ENCODE measurements at places on chromosomes 7 and 10.

DNA sequence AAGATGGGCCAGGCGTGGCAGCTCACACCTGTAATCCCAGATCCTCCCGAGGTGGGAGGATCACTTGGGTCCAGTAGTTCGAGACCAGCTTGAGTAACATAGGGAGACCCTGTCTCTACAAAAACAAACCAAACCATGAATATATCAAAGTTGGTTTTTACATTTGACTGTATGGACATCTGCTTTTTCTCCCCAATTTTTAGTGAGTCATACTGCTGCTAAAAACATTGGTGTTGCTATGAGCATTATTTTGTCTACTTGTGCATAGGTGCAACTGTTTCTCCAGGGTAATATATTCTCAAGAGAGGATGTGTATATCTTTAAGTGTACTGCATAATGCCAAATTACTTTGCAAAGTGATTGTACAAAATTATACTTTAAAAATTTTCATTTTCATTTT, 769 bp upstream of the TMEM248 start:
- DNase-seq, result no peak

DNA sequence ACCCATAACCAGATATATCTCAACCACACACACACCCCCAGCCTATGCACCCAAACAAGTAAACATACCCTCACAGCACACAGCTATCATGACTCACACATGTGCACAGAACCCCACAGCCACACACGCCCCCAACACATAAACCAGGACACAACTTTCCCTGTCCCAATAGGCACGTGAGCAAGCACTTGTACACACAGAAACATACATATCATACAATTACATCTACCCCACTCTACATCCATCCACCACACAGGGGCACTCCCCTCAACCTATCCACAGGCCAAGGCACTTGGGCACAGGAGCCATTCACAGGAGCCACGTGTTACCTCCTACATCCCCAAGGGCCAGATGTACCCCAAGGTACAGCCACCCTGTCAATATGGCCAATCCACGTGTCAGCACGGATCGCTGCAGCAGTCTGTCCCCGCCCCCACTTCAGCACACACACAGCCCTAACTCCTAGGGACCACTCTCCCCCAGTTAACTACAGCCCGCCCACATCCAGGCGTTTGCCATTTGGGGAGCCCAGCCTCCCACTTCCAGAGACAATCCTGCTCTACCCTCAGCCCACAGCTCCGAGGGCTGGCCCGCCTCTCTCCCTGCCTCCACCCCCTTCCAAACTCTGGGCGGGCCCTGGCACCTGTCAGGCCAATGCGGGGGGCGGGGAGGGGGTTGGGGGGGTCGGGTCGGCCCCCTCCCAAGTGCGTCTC, 163.5 kb downstream of the SH3PXD2A start:
- DNase-seq, result no peak

- no peak for DNase-seq
Measured at GRCh38 chr10:114513381-114513792, 109.1 kb upstream of the AFAP1L2 start.

DNA sequence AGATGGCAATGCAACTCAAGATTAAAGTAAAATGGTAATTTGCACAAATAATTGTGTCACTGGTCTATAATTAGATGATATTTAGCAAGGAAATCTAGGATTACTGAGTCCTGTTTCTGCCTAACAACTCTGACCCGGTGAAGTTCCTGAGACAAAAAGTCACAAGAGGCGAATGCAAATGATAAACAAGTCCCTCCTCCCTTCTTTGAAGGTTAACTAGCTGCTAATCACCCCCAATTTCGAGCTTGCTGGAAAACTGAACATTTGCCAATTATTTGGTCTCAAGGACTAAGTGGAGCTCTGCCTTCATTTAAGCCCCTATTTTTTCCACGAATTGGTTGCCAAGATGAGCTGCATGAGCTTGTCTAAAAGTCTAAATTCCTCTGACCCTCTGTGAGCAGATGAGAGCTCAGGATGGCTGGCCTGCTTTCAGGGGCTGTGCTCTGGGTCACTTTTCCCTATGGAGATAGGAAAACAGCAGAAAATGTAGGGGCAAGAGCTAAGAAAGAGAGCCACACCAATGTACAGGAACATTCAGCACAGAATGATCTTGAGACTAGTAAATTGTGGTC, 127.3 kb downstream of the MBL2 start:
- no peak for DNase-seq

DNA sequence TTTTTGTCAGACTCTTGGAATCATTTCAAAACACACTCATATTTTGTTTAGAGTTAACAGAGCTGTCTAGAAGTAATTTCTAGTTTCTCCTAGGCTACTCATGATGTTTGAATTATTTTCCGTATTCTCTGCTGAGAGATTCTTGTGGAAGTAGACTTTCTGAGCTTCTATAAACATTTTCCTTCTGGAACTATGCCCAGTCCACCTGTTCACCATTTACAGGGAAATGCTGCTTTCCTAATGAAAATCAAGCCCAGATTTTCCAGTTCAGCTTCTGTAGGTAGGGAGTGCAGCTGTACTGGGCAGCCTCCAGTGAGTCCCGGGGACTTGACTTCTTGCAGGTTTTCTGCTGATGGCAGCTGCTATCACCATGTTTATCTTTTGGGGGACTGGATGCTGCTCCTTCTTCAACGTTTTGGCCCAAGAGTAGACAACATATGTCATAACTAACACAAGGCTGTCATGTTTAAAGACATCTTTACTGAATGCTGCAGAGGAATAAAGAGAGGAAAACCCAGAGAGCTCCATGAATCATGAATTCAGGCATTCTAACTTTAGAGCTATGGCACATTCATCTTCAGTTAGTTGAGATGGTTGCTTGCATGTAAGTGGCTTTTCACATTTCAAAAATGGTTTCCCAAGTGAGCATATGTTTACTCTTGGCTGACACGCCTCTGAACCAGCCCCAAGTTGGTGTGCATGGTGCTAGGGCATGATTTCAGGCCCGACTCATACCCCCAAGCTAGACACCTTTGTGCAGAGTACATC, 85.6 kb downstream of the SDK1 start:
- DNase-seq, result no peak

DNA sequence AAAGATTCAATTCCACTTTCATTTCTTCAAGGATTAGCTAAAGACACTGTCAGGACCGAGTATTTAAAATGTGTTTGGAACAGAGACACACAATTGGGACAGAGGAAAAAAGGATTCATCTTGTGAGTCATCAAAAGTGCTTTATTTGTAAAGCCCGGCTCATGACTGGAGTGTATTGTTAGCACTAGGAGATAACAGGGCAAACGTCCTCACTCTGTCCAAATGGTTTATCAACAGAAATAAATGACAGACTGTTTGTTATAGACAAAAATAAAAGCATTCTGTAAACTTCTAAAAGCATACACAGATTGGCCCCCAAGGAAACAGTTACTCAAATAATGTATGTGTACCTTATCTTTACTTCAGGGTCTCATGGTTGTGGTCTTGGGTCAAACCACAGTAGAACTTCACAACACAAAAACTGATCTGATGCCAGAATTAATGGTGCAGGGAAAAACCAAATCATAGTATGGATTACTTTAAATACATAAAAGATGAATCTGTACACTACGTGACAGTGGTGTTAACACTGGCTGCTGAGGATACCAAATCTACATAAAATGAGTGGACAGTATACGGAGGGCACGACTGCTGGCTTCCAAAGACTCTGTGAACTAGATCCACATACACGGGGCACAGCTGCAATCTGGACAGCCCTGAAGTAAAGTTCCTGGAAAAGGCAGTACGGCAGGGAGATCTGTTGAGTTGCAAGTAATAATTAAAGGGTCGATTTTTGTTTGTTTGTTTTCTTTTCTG, 179.4 kb downstream of the PIP4K2A start:
- DNase-seq, result no peak

DNA sequence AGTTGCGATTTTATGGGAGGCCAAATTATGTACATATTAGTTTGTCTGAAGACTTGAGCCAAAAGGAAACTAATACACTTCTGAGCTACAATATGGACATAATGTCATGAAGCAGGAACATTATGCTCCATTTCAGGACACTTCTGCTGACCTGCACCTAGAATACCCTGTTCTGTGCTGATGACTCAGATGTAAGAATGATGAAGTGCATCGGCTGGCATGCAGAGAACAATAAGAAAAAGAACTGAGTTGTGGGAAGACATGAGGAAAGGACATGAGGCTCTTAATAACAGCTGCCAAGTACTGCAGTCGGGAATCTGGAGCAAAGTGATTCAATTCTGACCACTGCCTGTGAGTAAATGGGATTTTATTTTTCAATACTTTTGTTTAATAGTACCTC, 192.9 kb upstream of the VSTM2A start:
- DNase-seq, result no peak

DNA sequence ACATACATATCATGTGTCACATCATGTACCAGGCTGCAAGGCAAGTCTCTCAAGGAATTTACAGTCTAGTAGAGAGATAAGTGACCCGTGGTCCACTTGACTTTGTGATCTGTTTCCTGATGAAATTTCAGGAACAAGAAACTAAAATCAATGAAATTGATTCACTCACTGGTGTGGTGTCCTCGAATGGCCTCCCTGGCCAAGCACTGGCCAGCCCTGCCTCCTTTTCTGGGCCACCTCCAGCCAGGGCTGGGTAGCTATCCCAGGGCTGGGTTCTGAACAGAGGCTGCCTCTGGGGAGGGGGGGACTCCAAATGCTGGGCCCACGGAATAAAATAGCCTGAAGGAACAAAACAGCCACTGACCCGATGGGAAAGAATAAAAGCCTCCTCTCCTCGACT, 182.2 kb downstream of the HERPUD2 start:
- DNase-seq, result no peak

DNA sequence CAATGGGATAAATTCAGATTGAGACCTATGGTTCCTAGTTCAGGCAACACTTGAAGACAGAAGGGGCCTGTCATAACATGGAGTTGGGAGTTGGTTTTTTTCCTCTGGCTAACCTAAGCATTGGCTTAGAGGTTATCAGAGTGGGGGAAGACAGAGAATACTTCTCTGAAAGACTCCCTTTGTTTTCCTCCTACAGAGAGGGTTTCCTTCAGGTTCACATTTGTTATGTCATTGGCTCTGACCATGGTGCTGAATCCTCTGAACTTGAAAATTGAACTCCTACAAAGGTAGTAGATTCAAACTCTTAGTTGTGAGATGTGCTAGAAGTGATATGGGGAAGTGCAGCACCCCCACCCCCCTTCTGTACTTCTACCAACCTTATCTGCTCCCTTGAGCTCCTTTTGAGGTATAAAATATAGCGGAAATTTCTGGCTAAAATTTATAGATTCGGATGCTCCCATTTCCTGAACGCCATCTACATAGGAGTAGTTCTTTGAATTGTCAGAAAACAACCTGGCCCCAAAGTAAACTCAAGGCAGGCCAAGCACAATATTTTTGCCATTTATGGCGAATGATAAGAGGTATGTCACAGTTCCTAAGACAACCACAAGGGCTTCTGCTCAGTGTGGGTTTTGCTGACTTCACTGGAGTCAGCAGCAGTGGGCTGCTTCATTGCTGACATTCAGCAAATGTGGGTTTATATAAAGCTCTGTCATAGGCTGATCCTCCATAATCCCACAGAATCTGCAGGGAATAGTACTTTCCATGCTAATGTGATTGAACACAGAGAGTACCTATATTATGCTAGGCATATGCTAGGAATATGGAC, 131.6 kb upstream of the KLF14 start:
- DNase-seq, result no peak

- DNase-seq, result no peak
Measured at GRCh38 chr7:139431010-139431409, 52.5 kb downstream of the KLRG2 start.

GRCh38 chr7:75937958-75938786, 23.2 kb downstream of the POR start:
- DNase-seq, result no peak

Data from stimulated activated CD8-positive, alpha-beta memory T cell treated with anti-CD3 and anti-CD28 coated beads, Interleukin-7, amount 100 ng/mL, for 24 hours (primary cell).